Activated CD8-positive, alpha-beta memory T cell treated with anti-CD3 and anti-CD28 coated beads for 4 hours (primary cell): ENCODE measurements at places on chromosomes 7 and 10.

DNA sequence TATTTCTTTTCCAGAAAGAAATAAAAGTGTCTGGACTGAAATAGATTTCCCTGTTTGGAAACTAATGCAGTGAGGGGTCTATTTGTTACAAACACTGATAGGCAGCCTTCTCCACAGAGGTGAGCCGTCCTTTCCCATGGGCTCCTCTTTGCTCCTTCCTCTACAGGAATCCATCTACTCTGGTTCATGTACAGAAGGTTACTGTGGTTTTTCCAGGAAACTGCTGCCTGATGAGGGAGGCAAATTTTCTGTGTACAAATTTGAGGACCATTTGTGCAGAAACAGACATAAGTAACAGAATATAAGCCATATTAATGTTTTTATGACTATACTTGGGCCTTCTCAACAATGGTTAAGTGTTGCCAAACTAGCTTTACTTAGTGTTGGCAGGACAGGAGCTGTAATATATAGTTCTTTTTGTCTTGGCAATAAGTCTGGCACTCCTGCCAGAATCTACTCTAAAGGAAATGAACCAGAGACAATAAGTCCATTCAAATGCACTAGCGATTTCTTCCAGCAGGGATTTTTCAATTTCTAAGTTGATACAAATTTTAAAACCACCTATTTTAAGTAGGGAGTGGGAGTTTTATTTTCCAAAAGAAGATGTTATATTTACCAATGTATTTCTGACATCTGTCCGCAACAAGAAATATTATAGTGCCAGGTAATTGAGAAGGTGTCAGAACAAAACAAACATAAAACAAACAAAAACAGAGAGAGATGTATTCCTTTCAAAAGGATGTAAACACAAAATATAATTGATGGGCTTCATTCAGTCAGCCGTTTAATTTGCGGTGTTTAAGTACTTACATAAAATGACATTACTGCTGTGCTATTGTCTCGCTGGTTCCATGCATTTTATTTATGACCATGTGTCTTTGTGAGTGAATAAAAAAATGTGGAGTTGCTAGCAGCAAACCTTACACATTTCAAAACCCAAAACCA lies 91.0 kb upstream of the NFE2L3 start:
- no peak for DNase-seq

- no peak for DNase-seq
Measured at GRCh38 chr7:31962246-31962645, 108.0 kb downstream of the PDE1C start.

DNA sequence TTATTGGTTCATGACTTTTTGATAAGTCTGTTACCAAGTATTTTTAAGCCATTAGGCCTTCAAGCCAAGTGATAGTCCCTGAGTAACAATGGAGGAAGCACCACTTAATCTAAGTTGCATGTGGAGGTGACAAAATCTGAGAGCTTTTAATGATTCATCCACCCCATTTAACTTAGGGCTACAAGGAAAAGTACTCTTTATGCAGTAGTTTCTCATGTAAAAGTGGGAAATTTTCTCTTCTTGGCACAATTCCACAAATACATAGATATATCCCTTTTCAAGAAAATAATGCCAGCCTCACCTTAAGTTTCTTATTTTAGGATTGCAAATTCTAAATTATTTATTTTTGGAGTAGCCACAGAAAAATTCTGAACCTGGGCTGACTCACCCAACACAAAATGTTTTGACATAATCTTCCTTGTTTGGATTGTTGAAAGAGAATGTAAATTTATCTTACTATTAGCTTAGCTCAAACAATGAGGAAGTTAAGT lies 85.7 kb downstream of the SUGCT start:
- DNase-seq, result no peak

- peak; percentile 24 for DNase-seq
Measured at GRCh38 chr7:5396542-5396941, 27.1 kb downstream of the TNRC18 start.

- DNase-seq, result no peak
Measured at GRCh38 chr10:127907411-127908105, 655 bp downstream of the PTPRE start.

DNA sequence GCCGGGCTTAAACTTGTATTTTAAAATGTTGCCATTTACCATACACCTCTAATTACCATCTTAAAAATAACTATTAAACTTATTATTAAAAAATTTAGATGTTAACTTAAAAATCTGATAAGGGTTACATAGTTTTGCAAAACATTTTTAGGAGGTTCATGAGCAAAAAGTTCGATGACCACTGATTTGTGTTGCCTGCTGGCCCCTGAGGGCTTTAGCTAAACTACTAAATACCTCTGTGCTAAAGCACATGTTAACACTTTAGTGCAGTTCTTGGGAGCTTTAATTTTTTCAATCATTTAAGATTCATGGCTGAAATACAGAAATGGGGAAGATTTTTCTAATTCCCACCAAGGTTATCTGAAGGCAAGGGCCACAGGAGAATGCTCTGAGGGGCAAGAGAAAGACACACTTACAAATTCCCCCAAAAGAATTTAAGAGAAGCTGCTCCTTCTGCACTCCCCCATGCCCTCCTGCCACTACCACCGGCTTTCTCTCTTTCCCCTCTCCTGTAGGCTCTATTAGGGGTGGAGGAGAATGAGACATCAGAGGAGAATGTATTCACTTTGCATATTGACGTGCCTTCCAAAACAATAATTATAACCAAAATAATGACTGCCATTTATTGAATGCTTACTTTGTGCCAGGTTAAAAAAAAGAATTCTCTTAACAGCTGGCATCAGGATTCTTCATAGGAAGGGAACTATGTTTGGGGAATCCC lies 106.2 kb downstream of the RTKN2 start:
- DNase-seq, result no peak

DNA sequence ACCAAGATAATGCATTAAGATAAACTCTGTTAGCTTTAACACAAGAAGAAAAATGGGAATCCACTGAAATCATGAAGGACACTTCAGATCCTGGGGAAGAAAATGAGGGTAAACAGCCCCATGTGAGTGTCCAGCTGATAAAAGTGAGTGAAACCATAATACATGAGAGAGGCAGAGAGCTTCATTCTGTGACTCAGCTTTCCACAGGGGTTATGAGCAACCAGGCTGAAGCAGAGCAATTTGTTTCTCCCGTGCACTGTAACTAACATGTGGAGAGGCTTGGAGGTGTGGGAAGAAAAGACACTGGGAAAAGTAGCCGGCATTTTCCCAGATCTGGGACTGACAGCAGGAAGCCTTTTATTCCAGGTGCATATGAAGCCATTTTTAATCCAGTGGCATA lies 971.7 kb downstream of the ANKRD7 start:
- no peak for DNase-seq

DNA sequence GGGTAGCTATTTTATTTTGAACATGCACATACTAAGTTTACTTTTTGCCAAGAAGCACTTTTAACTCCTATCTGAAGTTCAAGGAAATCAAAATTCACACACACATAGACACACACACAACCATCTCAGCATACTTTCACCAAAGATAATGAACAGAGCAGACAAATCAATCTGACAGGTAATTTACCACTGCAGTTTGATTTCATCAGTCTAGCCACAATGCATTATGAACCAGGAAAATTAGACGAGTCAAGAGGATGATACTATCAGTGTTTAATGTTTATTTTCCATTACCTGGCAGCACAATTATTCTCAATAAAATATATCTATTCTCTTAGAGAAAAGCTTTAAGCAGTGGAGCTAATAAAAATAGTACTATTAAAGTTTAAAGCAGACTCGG lies 147.9 kb downstream of the ARHGAP12 start:
- DNase-seq, result no peak

- DNase-seq, result no peak
Measured at GRCh38 chr10:126066456-126066855, 170.1 kb downstream of the FANK1 start.

DNA sequence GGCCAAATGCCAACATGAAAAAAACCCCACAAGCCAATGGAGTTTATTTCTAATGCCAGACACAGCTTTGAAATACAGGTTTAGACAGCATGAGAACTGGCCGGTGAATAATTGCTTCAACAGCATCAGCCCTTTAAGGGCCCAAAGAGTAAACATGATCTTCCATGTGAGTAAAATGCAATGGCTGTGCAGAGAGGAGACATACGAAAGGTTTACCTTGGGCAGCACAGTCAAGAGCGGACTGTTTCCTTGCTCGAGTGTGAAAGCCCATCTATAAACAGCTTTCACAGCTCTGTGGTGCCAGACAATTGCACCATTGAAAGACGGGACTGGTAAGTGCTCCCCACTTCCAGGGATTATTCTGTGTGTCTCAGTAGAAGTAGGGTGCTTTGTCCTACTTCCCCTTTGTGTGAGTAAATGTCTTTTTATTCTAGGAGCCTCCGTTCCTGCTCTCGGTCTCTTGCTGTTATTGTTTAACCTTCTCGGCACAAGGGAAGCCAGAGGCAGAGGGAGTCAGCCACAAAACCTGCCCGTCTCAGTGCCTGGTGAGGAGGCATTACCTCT lies 77.8 kb upstream of the KAT6B start:
- no peak for DNase-seq

DNA sequence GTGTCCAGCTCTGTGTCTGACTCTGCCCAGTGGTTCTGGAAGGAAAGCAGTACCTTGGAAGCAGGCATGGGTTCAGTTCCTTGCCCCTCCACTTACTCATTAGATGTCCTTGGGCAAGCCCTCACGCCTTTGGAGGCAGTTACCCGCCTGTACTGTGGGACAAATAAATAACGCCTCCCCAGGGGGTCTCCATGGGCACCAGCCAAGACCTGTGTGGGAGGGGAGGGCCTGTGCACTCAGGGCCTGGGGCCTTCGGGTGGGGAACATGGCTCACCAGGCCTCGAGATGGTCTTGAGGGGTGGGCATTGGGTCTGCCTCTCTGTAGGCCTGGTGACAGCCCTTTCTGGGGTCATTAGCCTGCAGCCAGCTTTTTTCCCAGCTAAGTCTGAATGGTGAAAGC lies 142.0 kb downstream of the GRK5 start:
- no peak for DNase-seq

GRCh38 chr10:104488439-104488832 lies 134.8 kb downstream of the CFAP58 start:
- DNase-seq, result no peak

DNA sequence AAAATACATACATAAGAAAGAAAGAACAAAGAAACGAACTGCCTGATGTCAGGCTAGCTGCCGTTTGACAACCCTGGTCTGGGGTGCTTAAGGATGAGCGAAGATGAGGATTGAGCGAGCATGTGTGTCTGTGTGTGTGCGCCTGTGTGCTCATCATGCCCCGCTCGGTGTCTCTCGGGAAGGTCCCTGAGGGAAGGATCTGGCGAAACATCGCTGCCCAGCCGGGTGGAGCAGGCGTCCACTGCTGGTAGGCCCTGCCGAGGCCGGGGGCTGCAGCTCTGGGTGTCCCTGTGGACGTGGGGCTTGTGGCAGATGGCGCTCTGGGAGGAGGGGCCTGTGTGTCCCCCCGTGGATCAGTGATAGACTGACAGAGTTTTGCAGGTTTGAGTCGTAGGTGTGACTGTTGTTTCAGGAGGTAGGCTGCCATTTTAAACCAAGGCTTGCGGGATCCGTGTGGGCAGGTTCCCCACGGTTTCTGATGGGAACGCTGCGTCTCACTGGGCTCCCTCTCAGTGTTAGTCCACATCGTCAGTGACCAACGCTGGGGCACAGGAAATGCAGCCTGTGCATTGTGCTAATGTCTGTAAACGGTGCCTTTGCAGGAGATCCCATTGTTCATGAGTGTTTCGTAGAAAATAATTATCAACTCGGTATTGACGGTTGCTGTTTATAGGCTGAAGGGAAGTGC lies 5.9 kb upstream of the SUN1 start:
- no peak for DNase-seq

GRCh38 chr10:90274721-90275468 lies 573.5 kb downstream of the KIF20B start:
- no peak for DNase-seq

DNA sequence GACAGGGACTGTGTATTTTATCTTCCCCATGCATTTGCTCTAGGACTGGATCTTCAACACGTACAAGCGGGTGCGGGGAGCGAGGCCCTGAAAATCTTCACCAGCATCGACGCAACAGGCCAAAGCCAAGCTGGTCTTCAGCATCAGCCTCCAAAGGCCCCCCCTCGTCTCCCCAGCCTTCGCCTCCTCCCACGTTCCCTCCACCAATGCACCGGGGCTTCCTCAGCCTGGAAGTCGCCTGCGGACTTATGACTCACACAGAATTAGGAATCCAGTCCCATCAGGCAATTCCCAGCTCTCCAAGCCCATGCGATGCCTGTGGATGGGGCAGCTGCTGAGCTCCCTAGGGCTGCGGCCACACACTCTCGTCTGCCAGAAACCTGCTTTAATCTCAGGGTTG lies 36.3 kb upstream of the RNF32 start:
- no peak for DNase-seq
